Fibroblast of skin of right quadriceps (primary cell): ENCODE measurements at places on chromosomes 4 and X.
A peak's percentile ranks its signal among the peaks of the same experiment; 100 is the strongest.

- DNase-seq = no peak
Measured at GRCh38 chr4:7194251-7195140, 2.2 kb downstream of the SORCS2 start.

DNA sequence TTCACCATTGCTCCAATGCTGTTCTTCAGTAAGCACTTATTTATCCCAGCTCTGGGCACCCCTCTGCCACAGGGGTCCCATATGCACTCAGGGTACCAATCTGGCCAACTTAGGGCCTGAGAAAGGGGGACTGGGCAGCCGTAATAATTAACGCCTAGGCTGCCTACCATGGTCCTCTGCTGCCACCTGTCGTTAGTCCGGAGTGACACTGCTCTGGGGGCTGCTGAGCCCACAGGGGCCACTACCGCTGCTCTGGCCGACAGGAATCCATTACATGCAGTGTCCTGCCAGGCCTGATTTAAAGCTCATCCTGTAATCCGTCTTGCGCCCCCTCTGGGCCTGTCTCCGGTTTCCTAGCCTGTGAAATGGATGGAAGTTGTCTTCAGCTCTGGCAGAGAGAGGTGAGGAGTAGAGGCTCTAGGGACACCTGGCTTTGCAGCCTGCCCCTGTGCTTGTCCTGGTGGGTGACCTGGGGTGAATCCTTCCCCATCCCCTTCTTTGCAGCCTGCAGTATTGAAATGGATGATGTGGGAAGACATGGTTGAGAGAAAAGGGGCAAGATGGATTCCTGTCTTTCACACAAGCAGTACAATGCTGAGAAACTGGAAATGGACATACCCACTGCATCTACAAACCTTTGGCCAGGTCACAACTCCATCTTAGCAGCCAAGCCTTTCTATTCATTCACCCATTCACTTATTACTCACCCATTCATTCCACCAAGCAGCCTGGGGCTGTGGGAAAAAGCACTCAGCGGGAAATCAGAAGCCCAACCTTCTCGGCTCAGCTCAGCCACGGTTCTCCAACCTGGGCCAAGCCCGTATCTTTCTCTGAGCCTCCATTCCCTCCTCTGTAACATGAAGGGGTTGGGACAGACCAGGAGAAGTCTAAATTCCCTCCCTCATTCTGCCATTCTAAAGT is 116.3 kb upstream of the NALF2 start:
- DNase-seq = peak; percentile 51

DNA sequence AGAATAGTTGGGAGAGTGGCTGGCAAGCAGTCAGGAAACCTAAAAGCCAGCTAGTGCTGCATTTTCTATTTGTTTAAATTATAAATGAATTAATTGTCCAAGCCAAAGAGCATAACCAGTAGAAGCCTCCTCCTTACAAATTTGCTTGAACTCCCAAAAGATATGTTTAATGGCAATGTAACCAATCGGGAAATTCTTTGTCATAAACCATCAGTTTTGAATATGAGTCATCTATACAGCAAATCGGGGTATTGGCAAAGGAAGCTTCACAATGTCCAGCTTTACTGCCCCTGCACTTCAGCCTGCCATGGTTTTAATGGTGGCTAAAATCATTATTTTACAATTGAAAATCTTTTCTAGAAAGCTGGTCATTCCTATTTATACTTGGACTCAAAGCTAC is 216.6 kb downstream of the SHROOM3 start:
- DNase-seq = peak; percentile 35

DNA sequence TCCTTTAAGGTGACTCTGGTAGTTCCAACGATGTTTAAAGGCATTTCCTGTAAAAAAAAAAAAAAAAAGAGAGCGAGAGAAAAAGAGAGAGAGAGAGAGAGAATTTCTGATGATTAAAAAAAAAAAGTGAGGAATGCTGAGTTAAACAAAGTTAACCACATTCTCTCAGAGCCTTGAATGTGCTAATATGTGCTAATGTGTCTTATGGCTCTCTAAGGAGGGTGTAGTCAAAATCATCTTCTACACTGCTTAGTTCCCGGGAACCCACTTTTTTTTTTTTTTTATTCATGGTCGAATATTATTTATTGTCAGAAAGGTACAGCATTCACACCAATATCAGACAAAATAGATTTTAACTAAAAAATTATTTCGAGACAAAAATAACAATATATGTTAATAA is 111.7 kb downstream of the SNCA start:
- peak; percentile 30 for DNase-seq

GRCh38 chr4:169005453-169006099 is 4.5 kb downstream of the CBR4 start:
- DNase-seq = no peak

GRCh38 chr4:77465271-77465670 is 140.3 kb upstream of the CXCL13 start:
- DNase-seq = peak; percentile 10

GRCh38 chrX:19674041-19674789 is 158.9 kb upstream of the MAP3K15 start:
- DNase-seq = no peak

DNA sequence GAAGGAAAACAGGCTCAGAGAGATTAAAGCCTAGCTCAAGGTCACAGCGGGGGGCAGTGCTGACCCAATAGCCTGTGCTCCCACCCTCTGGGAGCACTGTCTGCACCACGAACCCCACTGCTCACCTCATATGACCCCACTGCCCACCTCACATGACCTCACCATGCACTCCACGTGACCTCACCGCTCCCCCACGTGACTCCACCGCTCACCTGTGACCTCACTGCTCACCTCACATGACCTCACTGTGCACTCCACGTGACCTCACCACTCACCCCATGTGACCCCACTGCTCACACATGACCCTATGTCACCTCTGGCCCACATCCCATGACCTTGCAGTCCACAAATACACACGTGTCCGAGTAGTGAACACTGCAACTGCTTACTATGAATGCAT is 55.4 kb downstream of the ACOX3 start:
- DNase-seq = no peak

- no peak for DNase-seq
Measured at GRCh38 chrX:24662352-24662751, 15.2 kb upstream of the PCYT1B start.

DNA sequence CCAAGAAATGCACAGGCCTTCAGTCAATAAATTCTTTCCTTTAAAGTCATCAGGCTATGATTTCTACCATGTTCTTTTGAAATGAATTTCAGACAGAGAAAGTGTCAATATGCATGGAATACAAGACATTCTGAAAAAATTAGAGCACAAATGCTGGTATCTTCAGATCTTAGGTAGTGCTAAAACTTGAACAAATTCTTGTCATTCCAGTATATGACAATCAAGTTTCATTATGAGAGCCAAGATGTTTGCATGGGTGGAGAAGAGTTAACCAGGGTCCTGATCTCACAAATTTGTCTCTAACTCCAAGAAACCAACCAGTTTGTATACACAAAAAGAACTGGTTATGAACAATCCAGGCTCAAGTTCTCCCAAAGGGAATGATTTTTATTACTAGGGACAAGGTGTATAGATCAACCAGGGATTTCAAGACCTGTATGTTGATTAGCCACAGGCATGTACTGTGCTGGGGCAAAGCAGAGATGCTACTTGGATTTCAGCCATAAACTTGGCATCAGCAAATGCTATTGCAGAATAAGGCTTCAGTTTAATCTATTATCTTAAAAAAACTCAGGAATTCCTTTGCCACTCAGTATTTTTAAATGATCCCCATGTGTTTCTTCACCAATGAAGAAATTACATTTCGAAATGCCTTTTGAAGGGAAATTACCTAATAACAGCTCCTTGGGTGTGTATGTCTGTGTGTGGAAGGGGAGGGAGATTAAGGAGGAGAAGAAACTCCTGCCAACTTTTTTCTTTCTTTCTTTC is 69.7 kb downstream of the FANCB start:
- peak; percentile 47 for DNase-seq

GRCh38 chr4:80114732-80115265 is 41.8 kb upstream of the ANTXR2 start:
- DNase-seq = no peak

GRCh38 chrX:111917591-111917990 is 41.6 kb downstream of the TRPC5OS start:
- DNase-seq = no peak

DNA sequence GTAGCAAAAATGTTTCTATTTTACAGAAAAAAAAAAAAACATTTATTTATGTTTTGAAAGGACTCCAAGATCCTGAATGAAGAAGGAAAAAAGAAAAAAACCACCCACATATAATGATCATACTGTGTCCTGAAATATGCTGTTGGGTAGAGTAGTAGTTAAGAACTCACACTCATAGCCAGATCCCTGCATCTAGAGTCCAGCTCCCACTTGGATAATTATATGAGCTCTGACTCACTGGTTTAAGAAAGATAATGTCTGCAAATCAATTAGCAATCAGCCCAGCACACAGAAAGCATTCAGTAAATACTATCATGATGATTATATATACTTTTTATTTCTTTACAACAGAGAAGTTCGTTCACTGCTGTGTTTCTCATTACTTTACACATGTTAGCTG is 46.7 kb upstream of the MXRA5 start:
- no peak for DNase-seq

- DNase-seq = no peak
Measured at GRCh38 chr4:7817877-7818398, 121.7 kb downstream of the AFAP1 start.

DNA sequence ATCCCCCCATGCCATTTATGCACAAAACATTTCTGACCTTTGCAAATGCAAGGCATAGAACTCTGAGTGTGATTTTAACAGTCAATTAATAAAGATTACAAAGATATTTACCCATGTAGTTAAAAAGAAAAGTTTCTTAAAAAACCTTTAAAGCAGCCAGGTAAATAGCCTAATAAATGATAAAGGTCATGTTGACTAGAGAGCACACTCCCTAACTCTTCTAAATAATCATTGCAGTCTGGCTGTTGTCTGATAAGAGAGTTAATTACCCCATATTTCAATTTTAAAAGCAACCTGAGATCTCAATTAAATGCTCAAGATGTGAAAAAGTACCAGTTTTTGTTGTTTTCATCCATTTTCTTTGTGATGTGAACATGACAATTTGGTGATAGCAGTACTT is 291.5 kb upstream of the SMIM31 start:
- DNase-seq = no peak

GRCh38 chr4:7414046-7414445 is 20.7 kb downstream of the PSAPL1 start:
- DNase-seq = no peak
